ENCODE measurements at places on chromosomes 7 and 10. TPM values are rescaled to one million over a fixed set of nuclear protein-coding genes. Genes with fewer than 3 reads are reported as not detected.

- DNase-seq: no peak
These were observed 204.4 kb downstream of the TPST1 start for GRCh38 chr7:66409493-66409892.

DNA sequence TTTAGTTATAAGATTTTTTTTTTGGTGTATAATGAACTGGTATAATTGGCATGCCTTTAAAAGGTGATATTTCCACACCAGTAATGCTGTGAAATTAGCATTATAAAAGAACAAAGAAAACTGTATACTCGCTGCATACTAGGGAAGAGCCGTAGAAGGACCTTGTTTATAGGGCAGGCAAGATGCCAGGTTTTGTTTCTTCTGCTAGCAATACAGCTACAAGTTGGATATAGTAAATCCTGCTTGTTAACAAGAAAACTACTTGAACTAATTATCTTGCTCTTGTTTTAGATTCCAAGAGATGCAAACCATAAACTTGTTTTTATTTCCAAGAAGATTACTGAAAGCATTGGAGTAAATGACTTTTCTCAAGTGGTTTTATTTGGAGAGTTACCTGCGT lies 1.9 kb downstream of the DNAH11 start:
- no peak for DNase-seq

GRCh38 chr10:110540031-110540430 lies 27.5 kb upstream of the SMC3 start:
- no peak for DNase-seq

- no peak for DNase-seq
These were observed 180.5 kb downstream of the TAX1BP1 start for GRCh38 chr7:27920281-27920946.

- DNase-seq: no peak
These were observed 16.8 kb upstream of the GNAT3 start for GRCh38 chr7:80528689-80529088.

MINDY4 gene
- 2.0 TPM for total RNA-seq

- DNase-seq: no peak
These were observed 521.9 kb downstream of the TYW1 start for GRCh38 chr7:67518580-67518979.

DNA sequence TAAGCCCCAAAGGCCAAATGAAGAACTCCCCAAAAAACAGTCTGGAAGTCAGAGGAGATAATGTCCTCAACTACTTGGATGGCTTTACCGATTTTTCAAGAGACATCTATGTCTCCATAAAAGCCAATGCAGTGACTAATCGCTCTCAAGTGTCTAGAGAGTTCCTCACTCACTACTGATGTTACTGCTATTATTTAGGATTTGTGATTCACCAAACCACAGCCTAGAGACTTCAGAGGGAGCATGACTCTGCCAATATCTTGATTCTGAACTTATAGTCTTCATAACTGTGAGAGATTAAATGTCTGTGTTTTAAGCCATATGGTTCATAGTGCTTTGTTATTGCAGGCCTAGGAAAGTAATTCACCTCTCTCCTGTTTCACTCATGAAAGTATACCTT lies 160.2 kb downstream of the IPMK start:
- no peak for DNase-seq

GRCh38 chr10:71687480-71687879 lies 32.1 kb downstream of the C10orf105 start:
- DNase-seq: no peak
